ENCODE measurements at places on chromosomes 1 and 21. TPM values are rescaled to one million over a fixed set of nuclear protein-coding genes. Genes with fewer than 3 reads are reported as not detected.

GRCh38 chr1:75838079-75838478 lies 41.4 kb downstream of the MSH4 start:
- no peak for DNase-seq

- DNase-seq: no peak
These were observed 60.4 kb downstream of the LAMC2 start for GRCh38 chr1:183246436-183246835.

- DNase-seq: no peak
These were observed 27.7 kb downstream of the PIGP start for GRCh38 chr21:37045149-37045548.

DNA sequence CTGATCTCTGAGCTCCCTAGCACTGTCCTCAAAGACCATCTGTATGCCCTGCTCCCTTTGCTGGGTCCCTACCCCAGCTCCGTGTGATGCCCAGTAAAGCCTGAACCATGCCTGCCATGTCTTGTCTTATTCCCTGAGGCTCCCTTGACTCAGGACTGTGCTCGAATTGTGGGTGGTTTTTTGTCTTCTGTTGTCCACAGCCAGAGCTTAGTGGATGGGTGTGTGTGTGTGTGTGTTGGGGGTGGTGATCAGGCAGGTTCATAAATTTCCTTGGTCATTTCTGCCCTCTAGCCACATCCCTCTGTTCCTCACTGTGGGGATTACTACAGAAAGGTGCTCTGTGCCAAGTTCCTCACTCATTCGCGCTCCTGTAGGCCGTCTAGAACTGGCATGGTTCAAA lies 5.7 kb downstream of the GSTM5 start:
- no peak for DNase-seq

GRCh38 chr1:118767971-118768370 lies 220.2 kb downstream of the TBX15 start:
- no peak for DNase-seq

GRCh38 chr1:235107368-235108184 lies 21.1 kb downstream of the TOMM20 start:
- no peak for DNase-seq

DNA sequence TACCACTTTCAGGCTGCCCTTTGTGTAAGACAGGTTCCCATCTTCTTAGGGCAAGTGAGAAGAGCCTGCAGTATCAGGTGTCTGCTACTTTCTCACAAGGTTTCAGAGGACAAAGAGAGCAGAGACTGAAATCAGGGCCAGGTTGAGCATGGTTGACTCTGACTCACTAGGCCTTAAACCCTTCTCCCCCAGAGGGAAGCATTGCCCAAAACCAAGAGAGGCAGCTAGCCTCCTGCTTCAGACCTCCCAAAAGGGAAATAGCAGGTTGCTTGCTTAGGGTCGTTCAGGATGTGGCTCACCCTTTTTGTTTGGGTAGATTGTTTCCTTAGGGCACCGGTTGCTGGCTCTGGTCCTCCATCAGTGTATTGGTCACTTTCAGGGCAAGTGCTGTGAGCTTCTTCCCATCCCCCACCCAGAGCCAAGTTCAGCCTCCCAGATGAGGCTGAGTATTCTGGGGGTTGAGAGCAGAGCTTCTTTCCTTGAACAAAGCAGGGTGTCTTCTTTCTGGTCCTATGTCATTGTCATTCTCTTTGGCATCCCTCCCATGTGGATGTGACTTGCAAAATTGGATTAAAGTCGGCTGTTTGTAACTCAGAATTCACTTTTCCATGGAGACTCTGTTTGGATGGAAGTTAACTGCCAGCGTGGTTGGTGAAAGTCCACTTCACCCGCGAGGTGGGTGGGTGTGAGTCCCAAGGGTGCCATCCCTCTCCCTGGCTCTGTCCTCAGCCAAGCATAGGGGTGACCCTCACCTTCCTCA lies 55.5 kb upstream of the GALNT2 start:
- DNase-seq: no peak

DNA sequence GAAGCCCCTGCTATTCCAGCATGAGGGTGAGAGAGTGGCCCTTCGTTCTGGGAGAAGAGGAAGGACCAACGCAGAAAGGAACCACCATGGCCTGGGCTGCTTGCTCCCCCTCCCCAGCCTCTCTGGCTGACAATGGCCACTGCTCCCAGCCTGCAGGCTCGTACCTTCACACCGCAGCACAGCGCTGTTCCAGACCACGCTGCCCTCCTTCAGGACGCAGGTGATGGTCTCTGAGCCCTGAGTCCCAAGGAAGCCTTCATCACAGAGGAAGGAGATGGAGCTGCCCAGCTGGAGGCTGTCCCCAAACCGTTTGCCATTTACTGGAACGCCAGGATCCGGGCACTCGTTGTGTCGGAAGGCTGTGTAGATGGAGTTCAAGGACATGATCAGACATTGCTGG lies 124.9 kb upstream of the HMGB4 start:
- DNase-seq: no peak

DNA sequence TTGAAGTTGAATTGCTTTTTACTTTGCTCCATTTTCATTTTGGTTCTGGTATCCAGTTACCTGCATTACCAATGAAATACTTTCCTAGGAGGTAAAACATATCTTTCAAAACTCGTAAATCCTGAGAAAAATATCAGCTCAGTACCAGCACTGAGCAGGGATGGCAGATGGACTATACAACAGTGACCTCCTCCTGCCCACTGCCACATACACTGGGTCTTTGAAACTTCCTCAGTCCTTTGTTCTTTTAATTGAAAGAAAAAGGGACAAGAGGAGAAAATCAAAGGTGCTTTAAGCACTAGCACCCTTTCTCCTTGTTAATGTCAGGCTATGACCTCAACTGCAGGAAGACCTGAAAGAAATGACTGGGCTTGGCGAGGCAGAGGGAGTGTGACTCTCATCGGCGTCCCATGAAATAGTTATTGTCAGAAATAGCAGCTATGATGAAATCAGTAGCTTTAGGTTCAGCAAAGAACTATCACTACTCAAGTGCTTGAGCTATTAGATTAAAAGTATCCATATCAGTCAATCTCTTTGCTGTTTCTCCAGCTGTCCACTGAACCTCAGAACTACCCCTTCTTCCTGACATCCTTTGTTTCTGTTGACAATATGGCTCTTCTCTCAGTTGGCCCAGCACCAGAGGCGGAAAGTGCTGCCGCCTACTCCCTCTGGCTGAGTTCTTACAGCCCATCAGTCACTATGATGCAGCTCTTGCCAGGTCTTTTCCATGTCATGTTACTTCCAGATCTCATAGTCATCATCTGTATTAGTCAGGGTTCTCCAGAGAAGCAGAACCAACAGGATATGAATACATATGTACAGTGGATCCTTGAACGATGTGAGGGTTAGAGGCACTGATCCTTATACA lies 207.0 kb upstream of the MAP1LC3C start:
- DNase-seq: no peak

GRCh38 chr21:31945546-31945945 lies 72.7 kb downstream of the HUNK start:
- no peak for DNase-seq

- no peak for DNase-seq
These were observed 4.3 kb downstream of the MAN1A2 start for GRCh38 chr1:117371441-117372151.

DNA sequence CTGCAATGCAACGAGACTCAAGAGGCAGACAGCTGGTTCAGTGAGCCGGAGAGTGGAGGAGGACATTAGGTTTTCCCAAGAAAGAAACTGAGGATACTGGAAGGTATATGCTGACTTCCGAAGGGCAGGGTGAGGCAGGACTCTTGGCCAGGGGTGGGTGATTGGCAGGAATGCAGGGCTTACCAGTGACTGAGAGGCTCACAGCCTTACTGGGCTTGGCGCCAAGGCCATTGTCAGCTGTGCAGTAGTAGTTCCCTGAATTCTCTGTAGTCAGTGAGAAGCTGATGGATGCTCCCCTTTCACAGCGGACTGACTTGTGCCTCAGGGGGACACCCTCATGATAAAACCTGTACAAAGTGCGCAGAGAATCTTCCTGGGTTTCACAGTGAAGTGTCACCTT lies 9.6 kb downstream of the FCRL5 start:
- peak; percentile 54 for DNase-seq

FAM131C gene
- 4.5 TPM for total RNA-seq

C1orf141 gene
- total RNA-seq: not detected

SKI gene
- 35.1 TPM for total RNA-seq

FAM72A gene
- 1.2 TPM for total RNA-seq

RRP1B gene
- total RNA-seq: 8.4 TPM

HES2 gene
- not detected for total RNA-seq

PGLYRP4 gene
- not detected for total RNA-seq

PRKAB2 gene
- 49.0 TPM for total RNA-seq

All from Right ventricle myocardium superior (tissue), 1 donor.